ENCODE measurements at places on chromosomes 7 and 10.

DNA sequence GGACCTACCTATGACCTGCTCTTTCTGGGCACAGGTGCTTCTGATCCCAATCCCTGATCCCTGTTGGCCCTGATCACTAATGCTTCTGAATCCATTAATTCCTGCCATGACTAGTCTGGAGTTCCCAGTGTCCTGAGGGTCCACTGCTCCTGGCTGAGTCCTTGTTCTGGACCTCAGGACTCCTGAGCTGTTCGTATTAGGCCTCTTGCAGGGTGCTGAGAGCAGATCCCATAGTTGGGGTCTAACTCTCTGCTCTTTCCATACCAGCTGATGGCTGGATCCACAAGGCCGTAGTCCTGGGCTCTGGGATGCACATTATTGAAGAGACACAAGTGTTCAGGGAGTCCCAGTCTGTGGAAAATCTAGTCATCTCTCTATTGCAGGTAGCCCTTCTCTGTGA lies 7.0 kb downstream of the MRPL43 start:
- DNase-seq: no peak

DNA sequence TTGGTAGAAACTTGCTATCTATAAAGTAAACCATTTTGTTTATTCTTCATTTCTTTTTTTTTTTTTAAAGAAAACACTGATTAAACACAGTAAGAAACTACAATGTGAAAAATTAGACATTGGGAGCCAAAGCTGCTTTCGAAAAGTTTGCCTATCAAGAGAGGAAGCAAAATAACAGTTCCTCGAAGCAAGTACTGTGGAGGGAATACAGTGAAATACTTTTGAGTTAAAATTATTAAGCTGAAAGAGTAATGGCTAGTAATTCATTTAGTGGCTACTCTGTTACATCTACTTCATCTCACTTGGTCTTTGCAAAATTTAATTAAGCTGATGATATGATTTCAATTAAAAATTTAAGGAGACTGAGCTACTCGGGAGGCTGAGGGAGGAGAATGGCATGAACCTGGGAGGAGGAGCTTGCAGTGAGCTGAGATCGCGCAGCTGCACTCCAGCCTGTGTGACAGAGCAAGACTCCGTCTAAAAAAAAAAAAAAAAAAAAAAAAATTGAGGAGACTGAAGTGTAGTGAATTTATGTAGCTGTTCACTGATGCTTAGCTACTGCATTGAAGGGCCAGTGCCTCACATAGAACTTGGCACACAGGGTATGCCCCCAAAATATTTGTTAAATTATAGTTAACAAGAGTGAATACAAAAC lies 982.1 kb upstream of the MBL2 start:
- no peak for DNase-seq

DNA sequence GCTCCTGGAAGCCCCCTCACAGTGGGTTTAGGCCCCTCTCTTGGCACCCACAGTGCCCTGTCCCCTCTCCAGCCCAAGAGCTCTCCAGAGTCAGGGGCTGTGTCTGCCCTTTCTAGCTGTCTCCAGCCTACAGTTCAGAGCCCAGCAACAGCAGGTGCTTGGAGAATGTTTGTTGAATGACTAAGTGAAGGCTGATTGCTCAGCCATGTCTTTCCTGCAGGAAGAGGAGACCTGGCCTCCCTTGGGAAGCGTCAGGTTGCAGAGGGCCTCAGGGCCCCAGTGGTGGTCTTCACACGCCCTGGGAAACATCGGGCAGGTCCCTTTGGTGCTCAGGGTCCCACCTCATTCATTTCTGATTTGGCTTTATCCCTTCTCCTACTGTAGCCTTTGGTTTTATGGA lies 62.5 kb downstream of the GTF2IRD1 start:
- DNase-seq: no peak

GRCh38 chr10:45581582-45582385 lies 90.8 kb downstream of the ZFAND4 start:
- no peak for DNase-seq

DNA sequence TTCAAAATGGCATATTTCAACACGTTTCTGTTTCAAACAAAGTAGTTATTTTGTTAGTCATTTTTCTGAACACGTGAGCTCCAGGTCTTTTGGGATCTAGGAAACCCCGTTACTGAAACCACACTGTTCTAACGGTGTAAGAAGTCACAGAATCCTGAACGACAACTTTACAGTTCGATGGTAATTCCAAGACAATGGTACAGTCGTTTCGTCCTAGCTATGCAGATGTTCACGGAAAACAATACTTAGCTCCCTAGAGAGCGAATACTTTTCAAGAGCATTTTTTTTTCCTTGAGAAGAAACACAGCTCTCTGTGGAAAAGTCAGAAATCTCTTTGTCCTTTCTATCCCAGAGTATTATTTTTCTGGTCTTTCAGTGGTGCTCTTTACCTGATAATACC lies 254.1 kb downstream of the ADARB2 start:
- no peak for DNase-seq

GRCh38 chr10:76334255-76334654 lies 902.8 kb downstream of the LRMDA start:
- DNase-seq: no peak

GRCh38 chr7:86778271-86778670 lies 134.6 kb downstream of the GRM3 start:
- no peak for DNase-seq

DNA sequence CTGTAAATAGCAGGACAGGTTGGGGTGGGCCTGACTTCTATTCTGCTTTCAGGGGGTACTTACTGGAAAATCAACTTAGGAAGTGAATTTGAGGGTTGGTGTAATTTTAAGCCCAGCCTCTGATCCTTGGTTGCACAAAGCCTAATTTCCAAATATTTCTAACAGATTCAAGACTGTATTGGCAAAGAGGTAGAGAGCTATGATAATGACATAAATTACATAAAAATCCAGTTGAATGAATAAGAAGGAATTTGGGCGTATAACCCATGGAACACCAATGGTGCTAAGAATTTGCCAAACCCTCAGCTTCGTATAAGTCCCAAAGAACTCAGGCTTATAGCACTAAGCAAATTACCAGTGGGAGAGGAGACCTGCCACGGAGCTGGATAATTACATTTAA lies 11.9 kb downstream of the CPA4 start:
- DNase-seq: no peak

GRCh38 chr10:14889318-14889717 lies 10.7 kb downstream of the SUV39H2 start:
- peak; percentile 30 for DNase-seq

DNA sequence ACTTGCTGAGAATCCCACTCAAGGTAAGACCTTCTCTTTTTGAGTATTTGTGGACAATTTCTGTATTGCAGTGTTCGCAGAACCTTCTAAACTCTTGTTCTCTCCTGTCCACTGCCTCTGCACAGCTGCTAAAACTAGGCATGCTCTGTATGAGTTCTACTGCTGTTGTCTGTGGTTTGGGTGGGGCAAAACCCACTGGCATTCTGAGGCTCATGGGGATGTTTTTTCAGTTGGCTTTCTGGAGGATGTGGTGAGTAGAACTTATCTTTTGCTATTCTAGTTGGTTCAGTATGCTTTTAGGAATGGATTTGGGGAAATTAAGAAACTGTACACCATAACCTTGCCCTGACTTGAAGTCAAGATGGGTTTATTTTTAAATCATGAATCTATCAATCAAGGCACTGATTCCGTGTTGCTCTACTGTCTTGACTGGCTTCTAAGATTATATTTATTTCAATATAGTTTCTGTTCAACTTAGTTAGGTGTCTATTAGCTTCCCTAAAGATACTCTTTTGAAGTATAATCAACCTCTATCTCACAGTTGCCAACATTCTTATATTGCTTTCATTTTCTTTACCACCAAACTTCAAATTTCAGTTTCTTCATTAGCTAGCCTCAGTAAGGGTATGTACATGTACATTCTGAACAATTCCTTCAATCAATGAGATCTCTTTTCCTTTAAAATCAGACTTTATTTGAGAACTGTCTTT lies 25.0 kb upstream of the C1GALT1 start:
- no peak for DNase-seq

DNA sequence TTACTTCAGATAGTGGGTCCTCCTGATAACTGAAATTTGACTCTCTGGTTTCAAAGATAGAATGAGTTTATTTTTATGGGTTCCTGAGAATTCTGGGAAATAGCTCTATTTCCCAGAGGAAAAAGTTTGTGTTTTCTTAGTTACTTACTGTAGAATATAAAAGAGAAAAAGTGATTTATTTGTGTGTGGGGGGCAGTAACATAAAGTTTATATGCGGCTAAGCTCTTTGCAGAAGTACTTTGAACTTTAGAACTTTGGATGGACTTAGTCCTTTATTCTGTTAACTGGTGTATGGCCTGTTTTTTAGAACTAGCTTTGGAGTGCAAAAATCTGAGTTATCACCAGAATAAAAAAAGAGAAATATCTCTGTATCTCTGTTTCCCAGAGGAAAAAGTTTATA lies 157.1 kb downstream of the BBS9 start:
- DNase-seq: no peak

DNA sequence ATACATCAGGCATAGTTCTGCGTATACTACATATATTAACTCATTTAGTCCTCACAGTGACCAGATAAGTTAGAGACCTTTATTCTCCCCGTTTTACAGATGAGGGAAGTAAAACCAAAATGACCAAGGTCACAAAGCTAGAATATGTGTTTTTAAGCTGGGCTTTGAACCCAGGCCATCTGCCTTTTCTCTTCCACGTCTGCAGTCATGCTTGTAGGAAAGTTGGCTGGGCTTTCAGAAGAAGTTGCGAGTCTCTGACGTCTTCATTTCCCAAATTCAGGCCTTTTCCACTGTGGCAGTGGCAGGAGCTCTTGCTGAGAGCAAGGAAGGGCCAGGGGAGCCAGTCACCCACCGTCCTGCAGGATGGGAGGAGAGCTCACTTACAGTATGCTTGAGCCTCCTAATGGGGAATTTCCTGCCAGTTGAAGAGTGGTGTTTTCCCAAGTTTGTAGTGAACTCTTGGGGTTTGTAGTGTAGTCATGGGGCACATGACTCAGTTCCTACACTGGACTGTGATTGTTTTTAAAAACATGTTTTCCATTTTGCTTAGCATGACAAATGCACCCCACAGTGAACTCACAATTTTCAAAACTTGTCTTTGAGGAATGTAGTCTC lies 34.2 kb downstream of the CYP17A1 start:
- peak; percentile 44 for DNase-seq

DNA sequence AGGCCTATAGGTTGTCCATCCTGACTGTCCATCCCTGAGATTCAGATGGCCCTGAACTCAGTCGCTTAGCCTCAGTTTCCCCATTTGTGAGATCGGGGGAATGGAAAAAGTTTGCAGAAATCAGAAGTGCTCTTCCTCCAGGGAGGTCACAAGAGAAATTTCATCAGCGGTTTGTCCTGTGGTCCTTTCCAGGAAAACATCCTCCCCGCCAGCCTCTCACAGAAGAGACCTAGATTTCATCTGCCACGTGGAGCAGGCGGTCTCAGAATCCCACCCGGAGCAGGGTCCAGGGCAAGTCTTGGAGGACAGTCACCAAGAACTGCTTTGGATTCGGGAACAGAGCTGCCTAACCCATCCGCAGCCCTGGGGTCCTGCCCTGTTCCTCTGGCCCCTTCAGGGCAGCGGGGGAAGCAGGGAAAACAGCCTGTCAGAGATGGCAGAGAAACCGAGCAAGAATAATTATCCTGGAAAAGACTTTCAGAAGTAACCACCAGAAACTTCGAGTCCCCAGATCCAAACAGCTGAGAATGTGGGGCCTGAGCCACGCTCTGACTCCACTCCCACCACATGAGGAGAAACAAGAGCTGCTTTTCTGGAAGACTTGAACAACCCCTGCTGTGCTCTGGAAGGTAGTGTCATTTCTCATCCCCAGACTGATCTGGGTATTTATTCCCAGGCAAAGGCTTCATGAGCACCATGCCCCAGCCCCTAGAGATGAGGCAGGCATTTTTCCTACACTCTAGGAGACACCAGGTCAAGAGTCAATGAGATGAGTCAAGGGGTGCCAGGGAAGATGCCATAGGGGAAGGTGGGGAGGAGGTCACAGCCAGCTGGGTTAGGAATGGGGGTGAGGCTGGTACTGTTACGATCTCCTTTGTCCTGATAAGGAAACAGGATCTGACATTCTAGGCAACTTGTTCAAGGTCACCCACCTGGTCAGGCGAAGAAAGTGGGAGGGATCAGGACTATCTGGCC lies 1.1 kb upstream of the TNS3 start:
- no peak for DNase-seq

DNA sequence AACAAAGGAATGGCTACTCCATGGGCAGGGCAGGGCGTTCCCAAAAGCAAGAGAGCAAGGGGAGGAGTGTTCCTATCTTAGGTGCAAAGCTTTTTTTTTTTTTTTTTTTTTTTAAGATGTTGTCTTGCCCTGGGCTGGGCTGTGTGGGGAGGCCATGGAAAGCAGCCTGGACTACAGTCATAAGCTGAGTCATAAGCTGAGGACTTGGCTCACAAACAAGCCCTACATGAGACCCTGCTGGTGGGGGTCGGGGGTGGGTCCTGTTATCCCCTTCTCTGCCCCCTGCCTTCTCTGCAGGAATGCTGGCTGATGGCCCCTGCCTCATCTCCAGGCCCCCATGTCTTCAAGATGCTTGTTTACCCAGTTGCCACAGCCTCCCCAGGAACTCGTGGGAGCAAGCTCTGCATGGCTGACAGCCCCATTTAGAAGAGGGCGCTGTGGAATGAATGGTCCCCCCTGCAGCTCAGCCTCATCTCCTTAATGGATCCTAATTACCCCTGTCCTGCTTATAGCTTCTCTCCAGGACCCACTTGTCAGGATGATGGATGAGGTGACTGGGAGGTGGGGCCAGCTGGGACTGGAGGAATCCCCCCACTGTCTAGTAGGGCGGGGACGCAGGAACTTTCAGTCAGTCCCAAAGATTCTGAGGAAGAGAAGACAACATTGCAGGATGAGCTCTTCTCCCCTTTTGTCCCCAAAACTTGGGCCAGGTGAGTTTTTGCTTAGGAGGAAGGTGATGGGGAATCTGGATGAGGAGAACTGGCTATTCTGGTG lies 340.8 kb upstream of the PODXL start:
- no peak for DNase-seq

DNA sequence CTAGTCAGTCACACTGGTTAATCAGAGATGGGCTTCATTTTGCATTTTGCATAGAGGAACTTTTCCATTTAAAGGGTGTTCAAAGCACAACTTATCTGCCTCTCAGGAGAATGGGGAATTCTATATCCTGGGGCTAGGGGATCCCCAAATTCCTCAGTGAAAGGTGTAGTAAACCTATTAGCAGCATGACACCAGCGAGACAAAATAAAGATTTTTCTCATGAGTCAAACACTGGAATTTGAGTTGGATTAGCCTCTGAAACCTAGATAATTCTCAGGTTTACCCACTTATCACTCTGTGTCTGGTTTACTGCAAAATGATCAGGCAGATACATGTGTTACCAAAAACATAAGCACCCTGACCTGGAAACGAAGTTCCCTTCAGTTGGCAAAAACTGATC lies 2.1 kb downstream of the AFAP1L2 start:
- DNase-seq: no peak

Data from GM13977 (cell line).